ENCODE measurements at places on chromosomes 1 and 21. TPM values are rescaled to one million over a fixed set of nuclear protein-coding genes. Genes with fewer than 3 reads are reported as not detected.

DNA sequence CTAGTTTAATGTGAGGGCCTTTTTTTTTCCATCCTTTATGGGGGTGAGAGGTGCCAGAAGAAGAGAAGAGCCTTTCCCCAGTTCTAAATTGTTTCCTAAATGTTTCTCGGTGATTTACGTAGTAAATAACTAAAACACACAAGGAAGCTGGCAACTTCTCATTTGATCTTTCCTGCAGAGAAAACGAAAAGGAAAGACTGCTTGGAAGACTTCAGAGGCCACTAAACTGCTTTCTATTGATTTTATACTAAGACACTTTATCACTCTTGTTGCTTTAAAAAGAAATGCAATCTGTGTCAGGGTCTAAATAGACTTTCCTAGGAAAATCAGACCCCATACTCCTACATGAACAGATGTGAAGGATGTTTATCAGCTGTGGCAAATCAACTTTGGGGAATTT, 52.1 kb upstream of the KAZN start:
- no peak for DNase-seq

DNA sequence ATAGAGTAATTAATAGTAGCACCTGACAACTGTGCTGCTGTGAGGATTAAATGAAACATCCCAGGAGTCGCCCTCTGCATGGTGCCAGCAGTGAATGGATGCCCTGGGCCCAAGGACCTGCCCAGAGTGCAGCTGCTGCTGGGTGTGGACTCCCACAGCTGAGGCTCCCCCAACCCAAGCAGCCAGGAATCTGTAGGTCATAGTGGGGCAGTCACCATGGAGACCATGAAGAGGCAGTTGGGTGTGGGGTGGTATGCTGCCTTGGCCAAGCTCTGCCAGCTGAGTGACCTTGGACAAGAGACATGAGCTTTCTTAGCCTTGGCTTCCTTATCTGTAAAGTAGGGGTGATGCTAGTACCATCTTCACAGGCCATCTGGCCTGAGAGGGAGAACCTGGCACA, 9.4 kb downstream of the OLIG2 start:
- no peak for DNase-seq

- DNase-seq = no peak
Measured at GRCh38 chr1:27577504-27578188, 26.3 kb downstream of the AHDC1 start.

DNA sequence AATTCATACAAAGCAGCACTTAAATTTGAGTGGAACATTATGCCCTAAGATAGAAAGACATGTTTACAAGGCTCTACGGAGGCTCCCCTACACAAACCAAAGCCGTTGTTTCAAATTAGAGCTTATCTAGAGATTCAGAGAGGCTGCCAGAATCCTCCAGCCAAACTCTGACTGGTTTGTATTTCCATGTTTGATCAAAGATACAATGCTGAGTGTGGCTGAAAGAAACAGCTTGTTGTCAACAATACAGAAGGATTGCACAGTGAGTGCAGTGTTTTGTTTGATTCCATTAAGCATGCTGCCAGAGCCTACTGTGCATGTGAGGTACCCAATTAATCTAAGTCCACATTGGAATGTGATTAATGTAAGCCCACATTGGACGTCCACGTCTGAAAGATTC, 402.7 kb downstream of the DISC1 start:
- no peak for DNase-seq

DNA sequence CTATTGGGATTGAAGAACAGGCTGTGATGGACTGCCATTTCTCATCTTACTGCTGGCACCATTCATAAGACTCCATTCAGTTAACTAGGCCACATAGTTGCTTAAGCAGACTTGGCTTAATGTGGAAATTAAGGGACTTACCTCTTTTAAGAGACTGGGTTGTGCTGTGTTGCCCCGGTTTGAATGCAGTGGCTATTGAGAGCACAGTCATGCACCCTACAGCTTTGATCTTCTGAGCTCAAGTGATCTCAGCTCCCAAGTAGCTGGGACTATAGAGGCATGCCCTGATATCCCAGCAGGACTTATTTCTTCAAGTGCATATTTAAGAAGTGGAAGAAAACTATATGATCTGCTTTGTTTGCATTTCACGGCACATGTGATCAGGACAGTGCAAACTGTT, 181.1 kb downstream of the RASAL2 start:
- DNase-seq = no peak

DNA sequence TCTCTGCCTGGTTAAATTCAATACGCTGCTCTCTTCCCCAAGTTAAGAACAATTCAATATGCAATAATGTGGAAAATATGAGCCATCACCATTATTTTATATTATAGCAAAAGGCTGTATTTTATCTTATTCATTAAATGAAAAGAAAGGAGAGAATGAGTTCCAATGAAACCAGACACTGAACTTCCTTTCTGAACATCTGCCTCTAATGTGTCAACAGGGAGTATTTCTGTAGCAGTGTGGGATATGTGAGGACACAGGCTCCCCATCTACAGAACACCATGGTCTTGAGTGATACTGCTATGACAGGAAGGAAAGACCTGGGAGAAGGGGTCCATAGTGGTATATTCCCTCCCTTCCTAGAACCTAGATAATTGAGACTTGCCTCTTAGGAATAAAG, 46.3 kb downstream of the CASQ2 start:
- DNase-seq = no peak

DNA sequence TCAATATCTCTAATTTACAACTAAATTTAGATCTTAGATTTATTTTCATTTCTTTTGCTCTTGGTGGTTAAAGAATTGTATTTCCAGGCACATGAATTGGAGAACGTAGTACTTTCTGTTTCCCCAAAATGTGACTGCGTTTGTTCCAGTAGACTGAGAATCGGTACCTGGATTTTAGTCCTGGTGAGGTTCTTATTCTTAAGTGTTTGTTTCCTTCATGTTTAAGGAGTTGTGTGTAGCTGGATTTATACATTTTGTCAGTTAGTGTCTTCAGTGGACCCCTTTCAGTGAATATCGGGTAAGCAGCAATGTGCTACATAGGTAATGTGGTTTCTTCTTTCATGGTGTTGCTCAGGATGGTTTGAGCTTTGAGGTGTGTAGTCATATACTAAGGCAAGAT, 6.8 kb downstream of the MIER1 start:
- peak; percentile 31 for DNase-seq

DNA sequence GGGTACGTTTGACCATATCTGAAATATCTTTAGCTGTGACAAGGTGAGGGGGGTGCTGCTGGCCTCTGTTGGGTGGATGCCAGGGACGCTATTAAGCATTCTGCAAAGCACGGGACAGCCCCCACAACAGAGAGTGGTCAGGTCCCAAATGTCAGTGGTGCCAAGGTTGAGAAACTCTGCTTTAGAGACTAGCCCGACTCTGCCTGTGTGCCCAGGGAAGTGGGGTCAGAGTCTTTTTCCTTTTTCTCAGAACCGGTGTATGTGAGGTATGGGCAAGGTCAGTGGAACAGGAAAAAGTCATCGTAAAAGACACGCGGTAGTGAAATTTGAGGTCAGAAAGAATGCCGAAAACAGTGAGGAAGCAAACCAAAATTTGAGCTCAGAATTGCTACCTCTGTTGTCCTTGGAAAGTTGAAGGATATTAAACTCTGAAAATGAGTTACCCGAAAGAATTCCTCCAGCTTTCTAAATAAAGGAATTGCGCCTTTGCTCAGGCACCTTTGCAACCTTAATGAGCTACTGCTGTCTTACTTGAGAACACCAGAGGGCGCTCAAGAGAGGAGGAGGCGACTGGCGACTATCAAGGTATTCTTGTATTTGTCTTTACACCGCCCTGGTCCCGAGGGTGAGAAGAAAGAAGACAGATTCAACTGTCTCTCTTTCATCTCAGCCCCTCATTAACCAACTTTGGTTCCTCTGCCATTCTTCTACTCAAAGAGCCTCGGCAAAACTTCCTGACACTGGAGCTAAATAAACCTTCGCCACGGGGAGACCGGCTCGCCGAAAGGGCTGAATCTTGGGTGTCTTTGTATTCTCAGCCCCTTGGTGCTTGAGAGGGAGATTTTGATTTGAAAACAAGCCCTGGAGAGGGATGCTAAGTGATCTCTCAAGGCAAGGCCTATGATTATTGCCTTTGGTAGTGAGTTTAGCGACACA, 85.4 kb upstream of the OLIG2 start:
- peak; percentile 26 for DNase-seq

The LRRC38 gene
- not detected for total RNA-seq

DNA sequence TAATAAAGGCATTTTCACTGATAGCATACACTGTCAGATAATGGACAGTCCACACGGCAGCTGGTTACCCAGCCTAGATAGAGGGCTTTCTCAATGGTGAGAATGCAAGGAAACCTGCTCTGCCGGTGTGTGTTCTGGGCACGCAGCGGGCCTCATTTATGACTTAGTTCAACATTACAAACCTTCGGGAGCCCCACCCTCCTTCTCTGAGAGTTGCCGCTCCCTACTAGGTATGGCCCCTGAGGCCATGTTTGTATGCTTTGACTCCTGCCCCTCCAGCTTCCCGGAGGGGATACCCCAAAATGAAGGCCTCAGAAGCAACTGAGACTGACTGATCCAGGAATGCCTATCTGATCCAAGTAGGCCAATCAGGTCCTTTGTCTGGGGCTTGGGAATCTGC, 17.2 kb upstream of the FABP3 start:
- no peak for DNase-seq

Data from mammary epithelial cell (primary cell).